ENCODE measurements at places on chromosomes 12 and 14.

GRCh38 chr14:23009939-23010726 is at the start of gene C14orf93:
TSS of gene C14orf93 (minus strand) at chr14:23010143. CDS start at chr14:22999023, 11,120 bp downstream.
- peak; percentile 55 for DNase-seq

GRCh38 chr12:67943141-67943892 is 45.9 kb upstream of the IFNG-AS1 start:
- DNase-seq = peak; percentile 67

DNA sequence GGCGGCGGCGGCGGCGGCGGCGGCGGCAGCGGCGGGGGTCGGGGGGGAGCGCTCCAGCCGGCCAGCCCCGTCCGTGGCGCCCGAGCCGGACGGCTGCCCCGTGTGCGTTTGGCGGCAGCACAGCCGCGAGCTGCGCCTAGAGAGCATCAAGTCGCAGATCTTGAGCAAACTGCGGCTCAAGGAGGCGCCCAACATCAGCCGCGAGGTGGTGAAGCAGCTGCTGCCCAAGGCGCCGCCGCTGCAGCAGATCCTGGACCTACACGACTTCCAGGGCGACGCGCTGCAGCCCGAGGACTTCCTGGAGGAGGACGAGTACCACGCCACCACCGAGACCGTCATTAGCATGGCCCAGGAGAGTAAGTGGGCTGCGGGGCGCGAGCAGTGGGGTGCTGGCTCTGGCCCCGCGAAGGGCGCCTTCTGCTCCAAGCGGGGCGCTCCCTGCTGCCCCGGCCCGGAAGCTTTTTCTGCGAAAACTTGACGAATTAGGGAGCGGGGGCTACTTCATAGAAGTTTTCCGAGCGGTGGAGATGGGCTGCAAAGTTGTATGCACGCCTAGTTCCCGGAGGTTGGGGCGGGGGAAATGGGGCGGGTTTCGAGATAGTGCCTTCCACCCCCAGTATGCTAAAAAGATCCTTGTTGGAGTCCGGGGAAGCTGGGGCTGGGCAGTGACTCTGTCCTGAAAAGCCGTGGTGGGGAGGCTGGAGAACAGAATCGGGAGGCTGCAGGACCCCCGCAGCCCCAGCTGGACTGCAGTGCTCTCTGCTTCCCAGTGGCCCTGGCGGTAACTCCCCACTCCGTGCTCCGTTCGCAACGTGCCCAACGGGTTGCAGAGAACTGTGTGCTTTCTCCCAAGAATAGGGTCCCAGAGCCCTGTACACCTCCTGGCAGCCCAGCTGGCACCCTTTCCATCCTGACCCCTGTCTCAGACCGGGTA is 751 bp downstream of the GDF11 start:
- no peak for DNase-seq

DNA sequence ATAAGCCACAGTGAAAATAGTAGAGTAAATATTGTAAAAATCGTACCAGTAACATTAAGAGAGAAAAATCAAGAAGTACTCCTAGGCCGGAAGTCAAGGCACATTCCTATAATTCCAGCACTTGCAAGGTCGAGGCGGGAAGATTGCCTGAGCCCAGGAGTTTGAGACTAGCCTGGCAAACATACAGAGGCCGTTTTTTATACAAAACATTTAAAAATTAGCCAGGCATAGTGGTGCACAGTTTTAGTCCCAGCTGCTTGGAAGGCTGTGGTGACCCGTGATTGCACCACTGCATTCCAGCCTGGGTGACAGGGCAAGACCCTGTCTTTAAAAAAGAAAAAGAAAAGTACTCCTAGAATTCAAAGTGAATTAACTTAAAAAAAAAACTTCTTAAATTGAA is 341.8 kb downstream of the C12orf50 start:
- no peak for DNase-seq

GRCh38 chr12:95974358-95974757 is 21.8 kb downstream of the HAL start:
- DNase-seq = no peak

- DNase-seq = no peak
These were observed 95.6 kb upstream of the SLC38A2 start for GRCh38 chr12:46468160-46468559.

DNA sequence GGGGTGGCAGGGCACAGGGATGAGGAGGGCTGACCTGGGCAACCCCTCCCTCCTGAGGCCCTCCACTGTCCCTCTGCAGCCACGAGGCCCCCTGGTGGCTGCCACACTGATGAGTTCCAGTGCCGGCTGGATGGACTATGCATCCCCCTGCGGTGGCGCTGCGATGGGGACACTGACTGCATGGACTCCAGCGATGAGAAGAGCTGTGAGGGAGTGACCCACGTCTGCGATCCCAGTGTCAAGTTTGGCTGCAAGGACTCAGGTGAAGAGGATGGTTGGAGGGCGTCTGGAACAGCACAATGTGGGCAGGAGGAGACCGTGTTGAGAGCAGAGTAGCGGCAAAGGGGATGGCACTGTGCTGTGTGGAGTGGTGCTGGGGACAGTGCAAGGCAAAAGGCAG is 25.7 kb upstream of the LRP1-AS start:
- no peak for DNase-seq

GRCh38 chr12:76920172-76921099 is 41.6 kb upstream of the CSRP2 start:
- DNase-seq = no peak

GRCh38 chr14:35085441-35085840 is 36.3 kb downstream of the PPP2R3C start:
- DNase-seq = no peak

Measured in NCI-H446 treated with DMSO at 0.1 percent for 48 hours (cell line).